ENCODE measurements at places on chromosomes 2 and 18. TPM values are rescaled to one million over a fixed set of nuclear protein-coding genes. Genes with fewer than 3 reads are reported as not detected.

Gene C2orf80
- not detected for total RNA-seq

Gene RBFA
- 20.4 TPM for total RNA-seq

Gene UGT1A8
- total RNA-seq = not detected

Gene SMPD4
- total RNA-seq = 22.3 TPM

Gene ANKRD30BL
- total RNA-seq = 0.08 TPM

Gene CXCR4
- total RNA-seq = 5.0 TPM

Gene PLA2R1
- total RNA-seq = 2.3 TPM

Gene LAMA1
- total RNA-seq = 0.67 TPM

Gene PSMA8
- 0.14 TPM for total RNA-seq

Gene BCL2
- total RNA-seq = 3.9 TPM

DNA sequence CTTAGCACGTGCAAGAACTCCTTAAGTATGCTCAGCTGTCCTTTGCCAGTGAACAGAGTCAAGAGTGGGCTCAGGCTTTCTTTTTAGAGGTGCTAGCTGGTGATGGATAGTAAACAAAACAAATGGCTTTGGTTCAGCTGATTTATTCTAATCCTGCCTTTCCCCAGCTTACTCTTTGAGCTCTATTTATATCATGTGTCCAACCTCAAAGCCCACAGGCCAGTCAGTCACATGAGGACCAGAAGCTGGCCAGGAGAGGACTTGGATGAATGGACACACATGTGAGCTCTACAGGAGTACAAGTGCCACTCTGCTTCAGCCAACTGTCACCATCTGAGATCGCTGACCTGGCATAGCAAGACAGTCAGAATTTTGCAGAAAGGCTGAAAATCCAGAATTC is 59.4 kb downstream of the STK39 start:
- H3K27ac ChIP-seq = no peak overlapping the region
- no peak overlapping the region for H3K4me3 ChIP-seq
- no peak for DNase-seq

- no peaks in the 10 kb centered on the region for H3K4me1 ChIP-seq
- peaks cover 2% of the 10 kb centered on the region for H3K36me3 ChIP-seq
- H3K27me3 ChIP-seq = no peaks in the 10 kb centered on the region
- no peak for DNase-seq
These were observed 66.7 kb downstream of the DNMT3A start for GRCh38 chr2:25274868-25275574.

DNA sequence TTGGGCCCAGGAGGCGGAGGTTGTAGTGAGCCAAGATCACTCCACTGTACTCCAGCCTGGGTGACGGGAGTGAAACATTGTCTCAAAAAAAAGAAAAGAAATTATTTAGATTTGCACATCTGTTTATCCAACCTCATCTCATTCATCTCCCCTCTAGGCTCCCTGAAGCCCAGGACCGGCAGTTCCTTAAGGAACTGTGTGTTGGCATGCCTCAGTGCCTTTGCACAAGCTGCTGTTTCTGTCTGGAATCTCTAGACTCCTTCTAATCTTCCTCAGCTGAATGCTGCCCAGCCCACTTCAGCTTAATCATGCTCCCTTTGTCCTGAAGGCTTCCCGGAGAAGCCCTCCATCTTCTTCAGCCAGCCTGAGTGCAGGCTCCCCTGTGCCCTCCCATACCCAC is 10.9 kb upstream of the RFX8 start:
- no peak overlapping the region for H3K4me3 ChIP-seq
- no peaks in the 10 kb centered on the region for H3K27me3 ChIP-seq
- H3K36me3 ChIP-seq = no peaks in the 10 kb centered on the region
- no peaks in the 10 kb centered on the region for H3K4me1 ChIP-seq
- no peak for DNase-seq

- no peak for DNase-seq
- H3K4me3 ChIP-seq = no peak overlapping the region
- no peaks in the 10 kb centered on the region for H3K4me1 ChIP-seq
- no peaks in the 10 kb centered on the region for H3K36me3 ChIP-seq
- no peaks in the 10 kb centered on the region for H3K27me3 ChIP-seq
- no peak overlapping the region for H3K27ac ChIP-seq
These were observed 12.9 kb downstream of the ADCY3 start for GRCh38 chr2:24907116-24907515.

- no peak for DNase-seq
- H3K4me3 ChIP-seq = no peak overlapping the region
- H3K4me1 ChIP-seq = no peaks in the 10 kb centered on the region
- H3K27me3 ChIP-seq = no peaks in the 10 kb centered on the region
These were observed 56.8 kb downstream of the ATF2 start for GRCh38 chr2:175111200-175111657.

DNA sequence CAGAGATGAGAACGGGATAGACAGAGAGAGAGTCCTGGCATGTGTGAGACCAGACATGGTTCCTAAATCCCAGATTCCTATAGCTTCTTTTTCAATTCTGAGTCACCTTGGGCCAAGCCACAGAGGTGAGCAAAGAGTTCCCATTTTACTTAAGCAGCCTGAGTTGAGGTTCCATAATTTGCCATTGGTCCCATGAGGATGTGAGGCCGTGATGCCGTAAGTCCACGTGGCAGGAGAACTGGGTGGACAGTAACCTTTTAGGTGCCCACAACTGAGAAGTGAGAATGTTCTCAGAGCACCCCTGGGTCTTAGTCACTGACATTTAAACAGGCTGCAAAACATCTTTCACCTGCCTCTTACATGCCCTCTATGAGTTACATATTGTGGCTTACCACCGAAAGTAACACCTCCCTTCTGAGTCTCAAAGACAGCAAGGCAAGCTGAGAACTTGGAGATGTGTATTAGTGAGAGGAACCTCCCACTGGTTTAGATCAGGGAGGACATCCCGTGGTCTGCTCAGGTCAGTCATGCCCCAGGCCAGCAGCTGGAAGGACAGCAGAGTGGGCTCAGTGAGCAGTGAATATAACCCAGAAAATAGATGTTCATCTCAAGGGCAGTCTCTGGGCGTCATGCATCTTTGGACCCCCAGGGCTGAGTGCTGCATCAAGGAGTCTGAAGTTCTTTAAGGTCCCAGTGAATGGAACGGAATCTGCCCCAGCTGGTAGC is 127.9 kb upstream of the LGALSL start:
- no peaks in the 10 kb centered on the region for H3K27me3 ChIP-seq
- no peak overlapping the region for H3K4me3 ChIP-seq
- H3K36me3 ChIP-seq = no peaks in the 10 kb centered on the region

DNA sequence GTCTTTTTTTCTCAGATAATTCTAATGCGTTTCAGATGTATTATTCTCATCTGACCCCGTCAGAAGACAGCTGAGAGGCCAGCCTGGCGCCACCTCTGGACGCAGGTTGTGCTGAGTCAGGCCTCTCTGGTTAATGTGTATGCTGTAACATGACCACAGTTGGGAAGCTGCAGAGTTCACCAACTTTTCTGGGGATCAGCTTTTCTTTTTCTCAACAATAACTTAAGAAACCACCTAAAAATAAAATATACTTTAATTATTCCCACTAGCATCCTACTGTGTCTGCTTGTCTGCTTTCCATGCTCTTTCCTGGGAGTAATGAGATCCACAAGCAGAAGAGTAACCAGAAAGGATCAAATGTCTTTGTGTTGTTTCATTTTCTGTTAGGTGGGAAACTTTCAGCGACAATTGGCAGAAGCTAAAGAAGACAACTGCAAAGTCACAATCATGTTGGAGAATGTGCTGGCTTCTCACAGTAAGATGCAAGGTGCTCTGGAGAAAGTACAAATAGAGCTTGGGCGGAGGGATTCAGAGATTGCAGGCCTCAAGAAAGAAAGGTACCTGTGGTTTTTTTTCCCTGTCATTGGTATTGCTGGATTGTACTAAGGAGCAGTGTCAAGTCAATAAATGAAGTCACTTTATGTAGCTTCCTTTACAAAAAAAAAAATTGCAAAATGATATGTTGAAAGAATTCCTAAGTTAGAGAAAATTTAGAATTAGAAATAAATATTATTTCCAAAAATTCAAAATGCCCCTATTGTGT is 79.8 kb downstream of the CCDC150 start:
- peaks cover 14% of the 10 kb centered on the region for H3K4me1 ChIP-seq
- no peaks in the 10 kb centered on the region for H3K27me3 ChIP-seq
- H3K36me3 ChIP-seq = no peaks in the 10 kb centered on the region
- H3K27ac ChIP-seq = peak overlapping the region; percentile 58
- H3K4me3 ChIP-seq = peak overlapping the region; percentile 21

- H3K27ac ChIP-seq = no peak overlapping the region
- DNase-seq = no peak
- no peaks in the 10 kb centered on the region for H3K36me3 ChIP-seq
These were observed 338.2 kb downstream of the EIPR1 start for GRCh38 chr2:3039188-3040065.

DNA sequence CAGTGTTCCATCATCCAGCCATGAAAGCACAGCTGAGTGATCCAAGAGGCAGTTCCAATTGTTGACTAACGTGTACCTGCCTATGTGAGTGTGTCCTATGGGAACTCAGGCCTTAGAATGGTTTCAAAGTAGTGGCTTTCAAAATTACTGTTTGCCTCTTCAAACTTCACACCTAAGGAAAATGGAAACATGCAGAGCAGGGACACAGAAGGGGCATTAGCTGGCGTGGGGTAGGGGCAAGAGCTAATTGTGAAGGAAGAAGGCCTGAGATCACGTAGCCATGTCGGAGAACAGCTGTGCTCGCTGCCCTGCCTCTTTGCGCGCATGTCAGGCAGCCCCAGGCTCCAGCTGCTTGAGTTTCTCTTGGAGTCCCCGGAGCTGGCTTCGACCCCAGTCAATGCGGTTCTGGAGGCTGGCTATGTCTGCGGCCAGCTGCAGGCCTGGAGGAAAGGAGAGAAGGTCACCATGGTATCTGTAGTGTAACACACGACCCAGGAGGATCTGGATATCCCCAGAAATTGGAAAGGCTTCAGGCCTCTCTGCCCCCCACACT is 3.8 kb upstream of the IMP4 start:
- no peaks in the 10 kb centered on the region for H3K27me3 ChIP-seq
- H3K4me3 ChIP-seq = no peak overlapping the region
- H3K27ac ChIP-seq = no peak overlapping the region
- no peak for DNase-seq
- no peaks in the 10 kb centered on the region for H3K36me3 ChIP-seq
- peaks cover 16% of the 10 kb centered on the region for H3K4me1 ChIP-seq

GRCh38 chr2:207395535-207396251 is 134.1 kb upstream of the CREB1 start:
- no peak for DNase-seq
- H3K4me1 ChIP-seq = no peaks in the 10 kb centered on the region
- H3K36me3 ChIP-seq = no peaks in the 10 kb centered on the region

DNA sequence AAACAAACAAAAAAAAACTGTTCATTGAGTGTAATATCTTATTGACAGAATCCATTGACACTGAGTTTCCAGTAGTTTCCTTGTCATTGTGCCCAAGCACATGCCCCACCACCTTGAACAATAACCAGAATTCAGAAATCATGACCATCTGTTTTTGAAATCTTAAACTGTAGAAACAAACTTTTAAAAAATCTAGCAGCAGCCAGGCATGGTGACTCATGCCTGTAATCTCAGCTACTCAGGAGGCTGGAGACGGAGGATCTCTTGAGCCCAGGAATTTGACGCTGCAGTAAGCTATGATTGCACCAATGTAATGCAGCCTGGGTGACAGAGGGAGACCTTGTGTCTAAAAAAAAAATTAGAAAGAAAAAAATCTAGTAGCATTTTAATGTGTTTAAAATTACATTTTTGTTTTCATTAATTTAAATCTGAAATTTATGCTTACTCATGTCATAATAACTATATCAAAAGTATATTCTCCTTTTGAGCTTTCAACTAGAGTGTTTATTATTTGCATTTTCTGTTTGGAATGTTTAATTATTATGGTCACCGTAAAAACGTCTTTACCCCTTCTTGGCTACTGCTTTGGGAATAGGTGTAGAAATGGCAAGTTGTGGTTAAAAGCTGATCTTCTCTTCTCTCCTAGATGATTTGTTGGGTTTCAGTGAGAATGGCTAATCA is 25.2 kb upstream of the STON1 start:
- no peak overlapping the region for H3K4me3 ChIP-seq
- H3K4me1 ChIP-seq = no peaks in the 10 kb centered on the region
- H3K27ac ChIP-seq = no peak overlapping the region
- DNase-seq = no peak

DNA sequence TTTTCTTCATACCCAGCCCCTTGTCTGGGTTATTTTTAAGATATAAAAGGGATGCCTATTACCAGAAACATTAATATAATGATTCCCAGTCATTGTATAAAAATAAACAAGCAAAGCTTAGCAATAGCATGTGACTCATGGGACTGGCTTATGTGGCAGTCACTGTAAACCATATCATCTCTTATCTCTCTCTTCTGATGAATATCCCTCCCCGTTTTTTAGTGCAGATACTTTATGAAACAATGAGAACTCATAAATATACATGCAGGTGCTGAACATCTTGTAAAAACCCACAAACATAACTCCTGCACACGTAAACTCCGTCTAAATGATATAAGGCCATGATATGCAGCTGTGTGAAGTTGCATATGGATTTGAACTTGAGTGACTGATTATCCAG is 154.9 kb downstream of the MGAT5 start:
- no peak for DNase-seq
- H3K36me3 ChIP-seq = no peaks in the 10 kb centered on the region
- no peak overlapping the region for H3K27ac ChIP-seq
- H3K4me1 ChIP-seq = peaks cover 14% of the 10 kb centered on the region
- H3K27me3 ChIP-seq = no peaks in the 10 kb centered on the region

DNA sequence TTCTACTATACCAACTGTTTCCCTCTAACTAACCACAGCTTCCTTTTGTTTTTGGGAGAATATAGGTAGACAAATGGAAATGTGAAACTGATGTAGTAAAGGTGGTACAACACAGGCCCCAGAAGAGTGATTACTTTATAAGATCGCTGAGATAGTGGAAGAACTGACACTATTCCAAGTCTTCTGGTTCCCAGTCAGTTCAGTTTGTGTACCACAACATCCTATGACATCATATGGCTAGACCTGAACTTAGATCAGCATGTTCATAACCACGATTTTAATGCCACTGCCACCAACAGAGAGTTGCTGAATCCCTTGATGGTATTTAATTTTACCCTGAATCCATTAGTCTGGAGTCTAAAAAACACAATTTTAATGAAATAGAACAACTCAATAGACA is 328.9 kb downstream of the GPD2 start:
- no peaks in the 10 kb centered on the region for H3K27me3 ChIP-seq
- no peaks in the 10 kb centered on the region for H3K36me3 ChIP-seq
- no peak overlapping the region for H3K4me3 ChIP-seq
- no peaks in the 10 kb centered on the region for H3K4me1 ChIP-seq
- no peak overlapping the region for H3K27ac ChIP-seq

GRCh38 chr2:205806143-205806905 is 124.0 kb downstream of the NRP2 start:
- H3K27ac ChIP-seq = peak overlapping the region; percentile 38
- H3K4me3 ChIP-seq = peak overlapping the region; percentile 15
- no peak for DNase-seq
- no peaks in the 10 kb centered on the region for H3K4me1 ChIP-seq
- no peaks in the 10 kb centered on the region for H3K27me3 ChIP-seq
